Activated naive CD8-positive, alpha-beta T cell treated with anti-CD3 and anti-CD28 coated beads for 36 hours (primary cell): ENCODE measurements at places on chromosomes 4 and X. TPM values are rescaled to one million over a fixed set of nuclear protein-coding genes. Genes with fewer than 3 reads are reported as not detected.

DNA sequence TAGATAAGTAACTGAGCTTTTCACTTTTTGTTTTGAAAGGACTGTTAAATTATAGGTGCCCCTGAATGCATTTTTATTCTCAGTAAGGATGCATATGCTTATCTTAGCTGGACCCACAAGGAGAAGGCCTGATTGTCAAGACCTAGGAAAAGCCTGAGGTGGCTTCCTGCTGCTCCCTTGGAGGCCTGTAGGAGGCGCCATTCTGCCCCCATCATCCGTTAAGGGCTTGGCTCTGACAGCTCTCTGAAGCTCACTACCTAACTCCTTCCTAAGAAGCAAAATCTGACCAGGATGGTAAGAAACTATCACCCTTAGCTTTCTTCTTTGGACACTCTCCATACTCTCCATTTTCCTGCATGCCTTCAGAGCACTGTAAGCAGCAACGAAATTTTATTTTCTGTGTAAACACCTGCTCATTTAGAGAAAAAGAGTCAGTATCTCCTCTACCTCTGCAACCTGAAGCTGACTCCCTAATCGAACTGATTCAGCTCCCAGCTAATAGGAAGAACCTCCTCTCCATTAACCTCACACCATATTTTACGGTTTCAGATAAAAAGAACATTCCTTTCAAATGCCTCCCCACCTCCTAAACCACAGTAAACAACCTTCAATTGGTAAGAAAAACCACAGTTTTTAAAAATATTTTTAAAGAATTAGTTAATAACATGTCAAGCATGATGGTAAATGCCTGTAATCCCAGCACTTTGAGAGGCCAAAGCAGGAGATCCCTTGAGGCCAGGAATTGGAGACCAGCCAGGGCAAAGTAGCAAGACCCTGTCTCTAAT, 73.4 kb upstream of the EDNRA start:
- DNase-seq: no peak

- no peak for DNase-seq
These were observed 45.1 kb upstream of the FAM9A start for GRCh38 chrX:8846266-8846665.

DNA sequence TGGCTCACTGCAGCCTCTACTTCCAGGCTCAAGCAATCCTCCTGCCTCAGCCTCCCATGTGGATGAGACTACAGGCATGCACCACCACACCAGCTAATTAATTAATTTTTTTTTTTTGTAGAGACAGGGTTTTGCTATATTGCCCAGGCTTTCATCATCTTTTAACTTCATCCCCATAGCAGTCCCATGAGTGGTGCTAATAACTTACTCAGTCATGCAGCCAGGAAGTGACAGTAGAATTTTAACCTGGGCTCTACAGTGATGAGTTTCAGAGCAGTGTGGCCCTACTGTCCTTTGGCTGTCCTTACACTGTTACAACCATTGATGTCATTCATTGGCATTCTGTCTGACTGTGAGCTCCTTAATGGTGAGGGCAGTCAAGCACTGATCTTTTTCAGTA, 3.9 kb upstream of the OCIAD2 start:
- DNase-seq: no peak

DNA sequence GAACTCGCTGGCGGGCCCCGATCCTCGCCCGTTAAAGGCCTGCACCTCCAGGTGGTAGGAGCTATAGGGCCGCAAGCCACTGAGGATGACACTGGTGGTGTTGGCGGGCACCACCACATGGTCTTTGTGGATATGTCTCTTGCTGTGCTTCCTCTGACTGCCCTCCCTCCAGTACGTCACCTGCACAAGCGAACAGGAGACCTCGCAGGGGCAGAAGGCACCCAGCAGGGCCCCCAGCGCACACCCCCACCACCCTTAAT, 20.7 kb downstream of the L1CAM start:
- DNase-seq: no peak

DNA sequence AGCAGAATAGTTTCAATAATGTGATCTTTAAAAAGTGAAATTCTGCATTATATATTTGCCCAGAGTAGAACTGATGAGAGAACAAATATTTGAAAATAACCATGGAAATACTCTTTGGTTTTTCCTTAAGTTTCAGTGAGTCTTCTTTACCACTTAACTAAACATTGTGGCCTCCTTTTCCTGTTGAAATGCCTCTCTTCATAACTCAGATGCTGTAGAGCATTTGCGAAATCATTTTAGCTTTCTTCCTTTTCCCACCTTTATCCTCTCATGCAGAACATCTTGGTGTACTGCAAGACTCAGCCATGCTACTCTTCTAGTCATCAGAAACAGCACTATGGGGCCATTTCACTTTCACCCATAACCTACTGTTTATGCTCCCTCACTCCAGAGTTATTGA, 48.2 kb downstream of the CASK start:
- DNase-seq: no peak

DNA sequence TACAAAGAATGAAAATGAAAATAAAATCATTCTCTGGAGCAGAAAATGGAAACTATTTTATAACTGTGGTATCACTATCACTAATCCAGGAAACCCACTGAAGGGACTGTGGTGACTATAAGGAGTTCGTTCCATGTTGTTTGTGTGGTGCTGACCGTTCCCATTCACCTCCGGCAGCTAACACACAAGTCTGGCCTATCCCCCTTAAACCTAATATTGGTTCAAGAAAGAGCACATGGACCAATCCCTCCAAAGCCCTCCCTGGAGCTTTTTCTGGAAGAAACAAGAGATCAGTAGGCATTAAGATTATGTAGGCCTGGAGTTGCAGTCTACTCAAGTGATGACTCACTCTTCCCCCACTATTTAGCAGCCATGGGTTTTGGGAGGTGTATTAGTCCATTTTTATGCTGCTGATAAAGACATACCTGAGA, 25.9 kb upstream of the FAM241A start:
- peak; percentile 30 for DNase-seq

Gene TMEM154
- 18.3 TPM for total RNA-seq

Gene SCML2
- 3.4 TPM for total RNA-seq
